ENCODE measurements at places on chromosomes 5 and 9.

DNA sequence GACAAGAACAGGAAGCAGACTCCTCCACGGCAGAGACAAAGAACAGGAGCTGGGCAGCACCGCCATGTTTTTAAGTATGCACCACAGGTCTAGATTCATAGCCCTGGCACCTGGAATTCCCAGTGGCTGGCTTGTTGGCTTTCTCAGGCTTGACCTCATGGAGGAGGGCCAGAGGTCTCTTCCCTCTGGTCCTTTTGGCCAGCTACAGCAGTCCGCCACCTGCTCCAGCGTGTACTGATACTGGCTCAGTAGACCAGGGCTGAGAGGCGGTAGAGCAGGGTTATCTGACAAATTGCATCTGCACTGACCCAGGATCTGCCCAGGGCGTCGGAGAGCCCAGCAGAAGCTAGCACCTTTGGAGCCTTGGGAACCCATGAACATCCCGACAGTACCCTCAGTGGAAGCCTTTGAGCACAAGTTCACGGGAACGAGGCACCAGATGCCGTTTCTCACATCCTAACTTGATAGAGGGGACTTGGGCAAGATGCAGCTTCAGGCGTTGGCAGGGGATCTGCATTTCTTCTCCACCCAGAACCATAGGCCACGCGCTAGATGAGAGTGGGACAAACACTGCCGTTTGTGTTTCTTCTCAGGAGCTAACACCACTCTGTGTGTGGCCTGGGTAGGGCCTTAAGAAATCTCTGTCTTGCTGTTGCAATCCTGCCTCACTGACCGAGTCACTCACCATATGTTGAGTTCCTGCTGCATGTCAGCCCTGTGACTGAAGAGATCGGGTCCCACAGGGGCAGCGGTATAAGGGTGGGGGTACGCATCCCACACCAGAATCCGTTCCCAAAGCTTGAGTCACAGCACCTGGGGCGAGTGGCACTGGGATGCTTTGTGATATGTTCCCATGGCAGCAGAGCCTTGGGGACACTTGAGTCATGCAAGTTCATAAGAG lies 90.3 kb upstream of the OTULINL start:
- no peak for DNase-seq

DNA sequence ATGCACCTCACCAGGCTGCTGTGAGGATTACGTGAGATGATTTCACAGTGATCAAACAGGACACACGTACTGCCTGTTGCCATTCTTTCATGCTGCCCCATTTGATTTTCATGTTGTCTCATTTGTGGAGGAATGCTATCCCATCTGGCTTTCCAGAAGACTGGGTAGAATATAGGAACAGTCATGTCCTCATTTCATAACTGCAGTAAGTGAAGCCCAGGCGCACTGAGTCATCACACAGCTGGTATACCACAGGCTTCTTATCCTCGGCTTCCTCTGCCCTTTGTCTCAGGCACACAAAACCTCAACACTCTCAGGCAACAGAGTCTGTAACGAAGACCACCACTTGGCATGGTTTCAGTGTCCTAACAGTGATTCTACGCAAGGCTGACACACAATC lies 62.3 kb downstream of the LHFPL2 start:
- peak; percentile 95 for DNase-seq

GRCh38 chr9:16729651-16730050 lies 140.8 kb downstream of the BNC2 start:
- no peak for DNase-seq

DNA sequence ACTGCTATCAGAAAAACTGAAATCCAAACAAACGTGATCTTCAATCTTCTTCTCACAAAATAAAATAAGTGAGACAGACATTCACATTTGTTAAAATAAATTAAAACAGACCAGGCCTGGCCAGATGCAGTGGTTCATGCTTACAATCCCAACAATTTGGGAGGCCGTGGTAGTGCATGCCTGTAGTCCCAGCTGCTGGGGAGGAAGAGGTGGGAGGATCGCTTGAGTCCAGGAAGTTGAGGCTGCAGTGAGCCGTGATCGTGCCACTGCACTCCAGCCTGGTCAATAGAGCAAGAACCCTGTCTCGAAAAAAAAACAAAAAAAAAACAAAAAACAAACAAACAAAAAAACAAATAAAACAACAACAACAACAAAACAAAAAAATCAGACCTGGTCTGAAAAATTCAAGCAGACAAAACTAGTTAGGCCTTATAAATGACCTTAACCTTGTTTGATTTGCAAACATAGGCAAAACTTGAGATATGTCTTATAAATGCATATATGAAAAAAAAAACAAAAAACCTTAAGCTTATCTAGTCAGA lies 10.8 kb downstream of the MAPKAP1 start:
- no peak for DNase-seq

DNA sequence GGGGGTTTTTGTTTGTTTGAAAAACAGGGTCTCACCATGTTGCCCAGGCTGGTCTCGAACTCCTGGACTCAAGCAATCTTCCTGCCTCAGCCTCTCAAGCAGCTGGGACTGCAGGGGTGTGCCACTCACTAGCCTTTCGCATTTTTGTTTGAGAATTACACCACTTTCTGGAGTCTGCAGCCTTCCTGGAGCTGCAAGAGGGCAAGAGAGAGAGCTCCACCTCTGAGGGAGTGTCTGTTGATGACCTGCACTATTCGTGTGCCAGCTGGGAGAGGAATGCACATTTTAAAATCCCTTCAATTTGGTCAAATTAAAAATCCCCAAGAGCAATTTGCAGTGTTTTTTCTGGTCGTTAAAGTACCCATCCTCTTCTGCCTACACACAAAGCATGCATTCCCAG lies 5.0 kb upstream of the CKMT2 start:
- no peak for DNase-seq

GRCh38 chr5:115480271-115480670 lies 64.3 kb downstream of the FEM1C start:
- DNase-seq = no peak

- peak; percentile 47 for DNase-seq
Measured at GRCh38 chr9:124559871-124560270, 52.7 kb upstream of the NR5A1 start.

GRCh38 chr9:122213589-122214413 lies 15.0 kb downstream of the LHX6 start:
- no peak for DNase-seq

GRCh38 chr9:100294341-100294740 lies 58.4 kb downstream of the TEX10 start:
- DNase-seq = no peak

- no peak for DNase-seq
Measured at GRCh38 chr9:35385042-35385441, 104.9 kb upstream of the RUSC2 start.

- no peak for DNase-seq
Measured at GRCh38 chr5:177405805-177406204, 3.6 kb downstream of the F12 start.

GRCh38 chr5:33146881-33147280 lies 293.9 kb upstream of the TARS1 start:
- DNase-seq = no peak

DNA sequence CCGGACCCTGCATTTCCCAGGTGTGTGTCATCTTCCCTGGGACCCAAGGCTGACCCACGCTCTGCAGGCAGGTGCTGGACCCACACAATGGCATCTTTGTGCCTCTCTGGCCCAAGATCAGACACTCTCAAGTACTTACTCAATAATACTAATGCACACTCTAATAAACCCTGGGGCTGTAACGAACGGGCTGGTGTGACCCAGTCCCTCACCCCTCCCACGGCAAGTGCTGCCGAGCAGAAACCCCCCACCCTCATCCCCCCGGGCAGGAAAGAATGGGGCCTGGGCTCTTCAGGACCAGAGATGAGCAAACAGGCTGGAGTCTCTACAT lies 1.1 kb upstream of the OBP2B start:
- DNase-seq = no peak

DNA sequence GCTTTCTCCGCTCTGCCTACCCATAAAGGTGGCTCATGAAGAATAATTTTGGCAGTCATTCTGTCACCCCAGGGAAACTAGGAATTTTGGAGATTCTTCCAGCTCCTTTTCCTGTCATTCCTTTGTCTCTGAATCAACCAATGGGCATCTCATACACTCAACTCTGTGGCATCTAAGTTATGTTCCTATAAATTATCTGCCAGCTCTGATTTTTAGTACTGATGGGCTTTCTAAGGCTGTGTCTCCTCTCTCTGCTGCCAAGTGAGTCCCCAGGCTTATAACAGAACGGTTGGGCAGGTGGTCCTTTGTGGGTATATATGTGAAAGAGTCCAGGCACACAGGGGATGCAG lies 226.8 kb downstream of the NMUR2 start:
- no peak for DNase-seq

DNA sequence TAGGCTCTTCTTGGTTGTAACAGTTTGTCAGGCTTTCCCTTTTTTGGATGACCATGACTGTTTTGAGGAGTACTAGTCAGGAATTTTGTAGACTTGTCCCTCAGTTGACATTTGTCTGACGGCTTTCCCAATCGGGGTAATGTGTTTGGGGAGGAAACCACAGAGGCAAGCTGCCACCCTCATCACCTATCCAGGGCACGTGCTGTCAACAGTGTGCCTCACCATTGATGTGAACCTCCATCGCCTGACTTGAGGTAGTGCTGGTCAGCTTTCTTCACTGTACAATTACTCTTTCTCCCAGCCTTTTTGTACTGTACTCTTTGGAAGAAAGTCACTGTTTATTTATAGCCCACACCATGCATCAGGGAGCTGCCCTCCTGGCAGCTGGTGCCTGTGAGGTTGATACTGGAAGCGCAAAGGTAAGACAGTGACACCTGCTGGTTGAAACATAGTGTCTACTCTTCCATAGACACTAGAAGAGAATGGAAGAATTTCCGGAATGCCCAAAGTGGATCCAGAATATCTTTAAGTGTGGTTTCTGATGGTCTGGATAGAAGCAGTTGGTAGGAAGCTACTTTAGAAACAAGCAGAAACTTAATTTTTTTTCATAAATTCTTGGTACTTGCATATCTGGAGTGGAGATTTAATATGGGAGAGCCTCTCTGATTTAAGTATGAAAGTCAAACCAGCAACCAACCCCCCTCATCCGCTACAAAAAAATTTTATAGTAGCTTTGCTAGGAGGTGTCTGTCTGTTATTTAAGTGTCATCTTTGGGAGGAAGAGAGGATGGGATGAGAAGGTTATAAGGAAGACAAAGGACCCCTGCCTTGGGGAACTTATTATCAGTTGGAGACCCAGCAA lies 69.3 kb downstream of the SNX30 start:
- DNase-seq = peak; percentile 46

- DNase-seq = no peak
Measured at GRCh38 chr9:99169982-99170761, 51.6 kb downstream of the ALG2 start.

DNA sequence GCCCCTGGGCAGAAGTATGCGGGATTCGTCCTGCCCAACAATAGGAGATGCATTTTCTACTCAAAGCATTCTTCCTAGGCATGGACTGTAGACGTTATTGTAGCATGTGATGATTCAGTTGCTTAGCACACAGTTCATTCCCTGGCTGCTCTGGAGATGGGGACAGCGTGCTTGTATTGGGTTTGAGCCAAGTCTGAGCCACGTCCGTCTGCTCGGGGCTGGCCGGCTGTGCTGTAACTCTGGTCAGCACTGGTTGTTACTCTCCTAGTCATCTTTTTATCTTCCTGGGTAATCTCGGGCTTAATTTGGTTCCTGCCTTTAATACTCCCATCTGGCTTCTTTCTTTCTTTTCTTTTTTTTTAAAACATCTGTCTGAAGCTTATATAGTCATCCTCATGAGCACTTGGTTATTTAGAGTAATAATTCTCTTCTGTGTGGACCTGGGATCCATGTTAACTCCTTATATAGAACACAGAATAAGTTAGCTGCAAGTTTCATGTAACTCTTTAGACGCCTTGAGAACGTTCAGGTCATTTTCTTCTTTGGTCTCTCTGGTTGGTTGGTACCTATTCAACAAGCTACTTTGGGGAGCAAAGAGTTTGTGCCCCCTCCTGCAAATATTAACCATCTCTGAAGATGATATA lies 118.8 kb upstream of the RPS23 start:
- DNase-seq = peak; percentile 97

DNA sequence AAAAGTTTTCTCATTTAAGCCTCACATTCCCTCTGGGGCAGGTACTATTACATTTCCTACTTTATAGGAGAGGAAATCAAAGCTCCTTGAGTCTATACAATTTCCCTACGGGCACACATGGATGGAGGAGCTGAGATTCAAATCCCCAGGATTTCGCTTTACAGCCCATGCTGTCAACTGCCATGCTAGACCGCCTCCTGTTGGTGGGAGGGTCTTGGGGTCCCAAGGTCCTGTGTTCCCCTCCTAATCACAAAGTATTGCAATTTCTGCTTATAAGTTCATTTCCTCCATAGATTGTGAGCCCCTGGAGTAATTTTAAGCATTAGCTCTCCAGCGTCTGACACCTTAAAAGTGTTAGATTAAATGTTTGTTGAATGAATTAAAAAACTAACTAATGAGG lies 95.9 kb upstream of the SMARCA2 start:
- no peak for DNase-seq

DNA sequence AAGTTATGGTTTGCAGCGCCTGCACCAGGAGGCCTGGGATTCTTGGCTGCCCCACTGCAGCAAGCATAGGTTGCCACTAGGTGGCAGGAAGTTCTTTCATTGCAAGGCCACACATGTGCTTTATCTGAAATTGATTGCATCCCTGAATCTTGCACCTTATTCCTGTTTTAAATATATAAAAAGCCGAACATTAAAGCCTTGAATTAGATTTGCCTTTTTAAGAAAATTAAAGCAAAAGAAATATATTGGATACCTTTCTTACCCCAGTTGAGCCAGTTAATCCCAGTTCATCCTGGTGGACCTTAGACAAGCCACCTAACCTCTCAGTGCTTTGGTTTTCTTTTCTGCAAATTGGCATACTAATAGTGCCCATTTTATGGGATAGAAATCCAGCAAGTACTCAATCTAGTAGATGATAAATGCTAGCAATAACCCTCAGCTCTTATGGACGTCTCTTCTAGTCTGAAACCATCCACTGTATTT lies 6.3 kb upstream of the TRMT10B start:
- DNase-seq = no peak
